ENCODE measurements at places on chromosomes 16 and 17. TPM values are rescaled to one million over a fixed set of nuclear protein-coding genes. Genes with fewer than 3 reads are reported as not detected.
A peak's percentile ranks its signal among the peaks of the same experiment; 100 is the strongest.

The TAX1BP3 gene
- 17.6 TPM for total RNA-seq

The KCTD19 gene
- total RNA-seq: 2.2 TPM

The FADS6 gene
- total RNA-seq: 2.7 TPM

DNA sequence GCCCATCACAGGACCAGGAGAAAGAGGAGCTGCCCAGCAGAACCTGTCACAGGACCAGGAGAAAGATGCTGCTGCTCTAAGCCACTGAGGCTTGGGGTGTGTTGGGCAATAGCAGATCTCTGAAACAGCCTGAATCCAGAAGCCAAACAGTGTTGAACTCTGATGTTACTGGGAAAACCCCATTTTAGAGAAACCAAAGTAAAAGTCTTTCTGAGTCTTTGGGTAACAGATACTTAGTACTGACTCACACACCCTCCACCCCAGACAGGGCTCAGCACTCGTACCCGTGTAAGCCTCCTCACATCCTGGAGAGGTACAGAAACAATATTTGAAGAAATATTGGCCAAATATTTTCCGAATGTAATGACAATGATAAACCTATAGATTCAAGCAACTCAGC is 82.8 kb upstream of the GNG13 start:
- no peak for DNase-seq

DNA sequence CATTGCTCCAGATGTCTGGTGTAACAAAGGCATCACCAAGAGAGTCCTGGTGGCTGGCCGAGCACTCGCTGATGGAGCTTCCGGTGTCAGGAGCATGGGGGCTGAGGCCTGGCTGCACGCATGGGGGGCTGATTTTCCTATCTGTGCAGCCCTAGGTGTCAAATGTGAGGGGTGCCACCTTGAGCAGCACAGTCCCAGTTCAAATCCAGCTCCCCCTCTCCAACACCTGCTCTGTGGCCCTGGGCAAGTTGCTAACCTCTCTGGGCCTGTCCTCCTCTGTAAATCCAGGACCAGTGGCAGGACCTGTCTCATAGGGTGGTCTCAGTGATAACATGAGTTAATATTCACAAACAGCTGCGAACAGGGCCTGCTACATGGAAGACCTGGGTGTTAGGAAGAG is 12.9 kb downstream of the ENPP7 start:
- DNase-seq: no peak

- no peak for DNase-seq
Measured at GRCh38 chr17:74680941-74681340, 31.8 kb downstream of the CD300LF start.

DNA sequence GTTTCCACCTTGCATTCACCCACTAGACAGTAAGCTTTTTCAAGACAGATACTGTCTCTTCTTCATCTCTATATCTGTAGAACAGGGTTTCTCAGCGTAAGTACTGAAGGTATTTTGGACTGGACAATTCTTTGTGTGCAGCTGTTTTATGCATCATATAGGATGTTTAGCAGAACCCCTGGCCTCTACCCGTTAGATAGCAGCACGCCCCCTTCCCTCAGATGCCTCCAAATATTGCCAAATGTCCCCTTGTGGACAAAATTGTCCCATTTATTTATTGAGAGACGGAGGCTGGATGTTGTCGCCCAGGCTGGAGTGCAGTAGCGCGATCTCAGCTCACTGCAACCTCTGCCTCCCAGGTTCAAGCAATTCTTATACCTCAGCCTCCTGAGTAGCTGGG is 263.3 kb upstream of the TBX2 start:
- no peak for DNase-seq

DNA sequence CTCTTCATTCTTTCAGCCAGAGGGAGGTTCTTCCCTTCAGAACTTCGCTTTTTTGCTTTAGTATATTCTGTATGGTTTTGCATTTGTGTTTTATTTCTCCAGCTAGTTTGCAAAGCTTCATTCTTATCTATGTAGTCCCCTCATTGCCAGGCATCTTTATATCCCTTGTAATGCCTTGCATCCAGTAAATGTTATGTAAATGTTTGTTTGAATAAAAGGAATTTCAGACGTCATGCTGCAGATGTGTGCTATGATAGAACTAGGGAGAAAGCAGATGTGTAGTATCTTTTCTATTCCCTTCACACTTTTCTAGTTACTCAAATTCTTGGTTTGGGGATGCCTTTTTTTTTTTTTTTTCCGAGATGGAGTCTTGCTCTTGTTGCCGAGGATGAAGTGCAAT is 62.6 kb upstream of the RASL10B start:
- no peak for DNase-seq

- no peak for DNase-seq
Measured at GRCh38 chr16:47887496-47887895, 268.3 kb downstream of the ABCC12 start.

- no peak for DNase-seq
Measured at GRCh38 chr17:30391534-30391933, 12.8 kb downstream of the CPD start.

GRCh38 chr17:3545151-3545550 is 12.5 kb downstream of the TRPV3 start:
- no peak for DNase-seq

DNA sequence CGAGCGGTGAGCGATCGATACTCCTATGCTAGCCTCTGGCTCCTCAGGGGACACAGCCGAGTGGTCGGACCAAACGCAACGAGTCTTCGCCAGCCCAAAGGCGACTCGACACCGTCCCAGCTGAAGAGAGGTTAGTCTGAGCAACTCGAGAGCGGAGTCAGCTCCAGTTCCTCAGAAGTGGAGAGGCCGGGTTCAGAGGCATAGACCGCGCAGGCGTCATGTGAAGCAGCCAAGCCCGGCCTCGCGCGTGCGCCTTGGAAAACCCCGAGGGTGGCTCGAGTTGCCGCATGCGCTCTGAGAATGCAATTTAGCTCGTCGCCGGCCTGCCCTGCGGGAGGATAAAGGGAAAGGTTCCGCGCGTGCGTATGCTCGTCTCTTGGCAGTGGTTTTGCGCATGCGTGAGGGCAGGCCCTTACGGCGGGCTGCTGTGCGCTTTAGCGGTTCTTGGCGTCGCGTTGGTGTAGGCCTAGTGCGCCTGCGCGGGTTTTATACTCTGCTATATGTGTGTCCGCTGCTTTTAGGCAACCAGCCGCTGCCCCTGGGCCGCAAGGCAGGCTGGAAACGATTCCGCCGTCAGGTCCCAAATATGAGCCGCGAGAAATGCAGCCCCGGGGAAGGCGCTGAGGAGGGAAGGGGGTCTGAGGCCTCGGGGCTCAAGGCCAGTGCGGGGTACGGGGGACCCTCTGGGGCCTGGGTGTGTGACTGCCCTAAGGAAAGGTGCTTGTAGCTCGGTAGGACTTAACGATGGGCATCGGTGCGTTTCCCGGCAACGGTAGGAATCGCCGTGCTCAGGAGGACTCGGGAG is at the start of gene KDM8:
KDM8 (plus strand) TSS at position 20 of the 805 bp plus-strand sequence. CDS start 6,598 bp downstream, outside the sequence.
- peak; percentile 94 for DNase-seq

Measured in cerebellum (tissue), 4 donors.